Heart right ventricle (tissue), 16 donors: ENCODE measurements at places on chromosomes 3 and 15. TPM values are rescaled to one million over a fixed set of nuclear protein-coding genes. Genes with fewer than 3 reads are reported as not detected.

DNA sequence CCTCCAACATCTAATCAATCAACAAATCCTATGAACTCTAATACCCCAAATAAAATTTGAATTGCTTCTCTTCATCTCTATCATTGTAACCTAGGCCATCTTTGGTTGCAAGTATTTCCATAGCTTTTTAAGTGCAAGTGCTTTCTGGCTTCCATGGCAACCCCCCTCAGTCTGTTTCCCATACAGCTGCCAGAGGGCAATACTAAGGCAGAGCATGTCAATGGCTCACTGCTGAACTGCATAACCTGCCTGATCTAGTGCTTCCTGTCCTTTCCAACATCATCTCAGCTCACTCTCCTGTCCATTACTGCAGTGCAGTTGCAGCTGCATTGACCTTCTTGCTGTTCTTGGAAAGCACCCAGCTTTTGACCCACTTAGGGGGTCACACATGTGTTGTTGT is 198.4 kb downstream of the WNT5A start:
- no peak for DNase-seq

GRCh38 chr15:62624547-62625378 is 417.8 kb upstream of the TPM1 start:
- no peak for DNase-seq

- no peak for DNase-seq
These were observed 45.5 kb upstream of the SUCLG2 start for GRCh38 chr3:67699882-67700281.

GRCh38 chr15:87224404-87224803 is 1032.1 kb downstream of the NTRK3 start:
- no peak for DNase-seq

DNA sequence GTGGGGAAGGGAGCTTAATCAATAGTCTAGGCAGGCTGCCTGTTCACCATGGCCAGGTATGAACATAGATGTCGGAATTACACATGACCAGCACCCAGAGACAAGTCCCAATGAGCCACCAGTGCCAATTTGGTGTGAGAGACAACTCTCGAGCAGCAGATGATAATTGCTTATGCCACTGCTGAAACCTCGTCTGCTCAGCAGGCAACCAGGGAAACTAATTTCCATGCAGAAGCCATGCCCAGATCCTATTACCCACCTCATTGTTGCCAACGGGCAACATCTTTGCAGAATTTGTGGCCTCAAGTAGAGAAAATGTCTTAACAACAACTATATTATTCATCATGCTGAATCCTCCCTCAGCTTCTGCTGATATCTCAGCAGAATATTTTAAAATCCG is 84.9 kb downstream of the CGGBP1 start:
- no peak for DNase-seq

DNA sequence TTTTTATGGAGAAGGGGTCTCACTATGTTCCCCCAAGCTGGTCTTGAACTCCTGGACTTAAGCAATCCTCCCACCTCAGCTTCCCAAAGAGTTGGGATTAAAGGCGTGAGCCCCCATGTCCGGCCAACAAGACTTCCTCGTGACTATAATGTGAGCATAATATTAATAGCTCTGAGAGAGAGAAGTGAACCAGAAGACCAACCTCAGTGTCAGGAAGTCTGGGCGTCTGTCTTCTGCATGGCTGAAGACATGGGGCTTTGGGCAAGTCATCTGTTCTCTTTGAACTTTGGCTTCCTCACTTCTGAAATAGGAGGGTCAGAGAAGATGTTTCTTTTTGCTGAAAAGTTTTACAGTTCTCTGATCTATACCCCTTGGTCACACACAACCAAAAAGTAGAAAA is 92.1 kb downstream of the SLC49A4 start:
- DNase-seq = no peak

- DNase-seq = no peak
These were observed 45.8 kb upstream of the FSIP1 start for GRCh38 chr15:39828374-39828931.

DNA sequence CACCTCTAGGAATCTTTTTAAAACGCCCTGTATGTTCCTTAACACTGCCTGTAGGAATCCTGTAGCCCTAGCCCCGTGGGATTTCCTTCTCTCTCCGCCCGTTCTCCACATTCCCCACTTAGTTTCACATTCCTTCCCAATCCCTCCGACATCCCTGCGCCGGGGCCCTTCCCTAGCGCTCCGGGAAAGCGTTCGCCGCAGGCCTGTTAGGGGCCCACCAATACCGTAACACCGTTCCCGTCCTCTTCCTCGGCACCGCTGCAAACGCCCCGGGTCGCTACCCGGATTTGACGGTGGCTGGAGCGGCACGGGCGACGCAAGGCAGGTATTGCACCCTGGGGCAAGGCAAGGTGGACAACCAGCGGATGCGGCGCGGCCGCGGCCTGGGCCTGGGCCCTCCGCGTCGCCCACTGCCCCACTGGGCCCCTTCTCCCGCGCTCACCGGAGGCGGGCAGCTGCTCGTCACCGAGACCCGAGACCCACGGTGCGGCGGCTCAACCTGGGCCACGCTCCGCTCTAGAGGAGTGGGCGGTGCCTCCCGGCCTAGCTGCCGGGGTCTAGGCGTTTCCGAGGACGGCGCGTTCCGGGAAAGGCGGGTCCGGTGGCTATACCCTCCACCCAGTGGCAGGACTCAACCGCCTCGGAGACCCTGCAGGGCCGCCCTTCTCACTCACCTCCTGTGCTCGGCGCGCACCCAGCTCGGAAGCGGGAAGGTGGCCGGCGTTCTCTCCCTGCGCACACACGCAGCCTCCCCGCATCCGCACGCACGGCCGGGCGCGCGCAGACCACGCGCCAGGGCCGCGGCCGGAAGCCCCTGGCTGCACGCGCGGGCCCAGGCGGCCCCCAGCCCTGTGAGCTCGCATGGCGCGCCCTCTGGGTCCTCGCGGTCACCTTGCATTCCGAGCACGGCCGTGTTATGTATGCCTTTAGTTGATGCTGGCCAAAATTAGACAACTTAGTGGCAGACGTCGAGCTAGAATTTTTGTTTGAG is at the start of gene B3GALNT1:
Gene B3GALNT1 (minus strand): TSS at position 789 of the 991 bp plus-strand sequence. CDS start 18,595 bp downstream, outside the sequence.
- DNase-seq = peak; percentile 67

GRCh38 chr15:31495281-31495680 is 168.6 kb downstream of the KLF13 start:
- DNase-seq = no peak

Gene KBTBD13
- total RNA-seq = 4.3 TPM

GRCh38 chr15:78766041-78766440 is 45.2 kb downstream of the ADAMTS7 start:
- no peak for DNase-seq

Gene VIPR1
- 0.76 TPM for total RNA-seq

GRCh38 chr3:183592821-183593220 is 37.3 kb upstream of the KLHL6 start:
- DNase-seq = no peak

DNA sequence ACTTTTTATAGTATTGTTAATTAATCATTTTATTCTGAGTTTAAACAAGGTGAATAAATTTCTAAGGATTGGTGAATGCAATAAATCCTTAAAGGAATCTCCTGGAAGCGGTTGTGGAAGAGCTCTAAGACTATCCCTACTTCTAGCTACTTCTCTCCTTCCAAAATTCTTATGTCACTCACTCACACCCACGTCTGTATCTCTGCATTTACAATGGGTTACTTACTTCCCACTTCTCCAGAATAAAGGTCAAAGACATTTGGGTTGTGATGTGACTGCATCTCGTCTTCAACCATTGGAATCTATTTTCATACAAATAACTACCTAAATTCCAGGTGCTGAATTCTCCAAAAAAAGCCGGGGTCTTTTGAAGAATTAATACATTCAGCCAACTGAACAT is 234.2 kb upstream of the MDFIC2 start:
- DNase-seq = no peak

Gene SLC38A3
- 10.1 TPM for total RNA-seq

DNA sequence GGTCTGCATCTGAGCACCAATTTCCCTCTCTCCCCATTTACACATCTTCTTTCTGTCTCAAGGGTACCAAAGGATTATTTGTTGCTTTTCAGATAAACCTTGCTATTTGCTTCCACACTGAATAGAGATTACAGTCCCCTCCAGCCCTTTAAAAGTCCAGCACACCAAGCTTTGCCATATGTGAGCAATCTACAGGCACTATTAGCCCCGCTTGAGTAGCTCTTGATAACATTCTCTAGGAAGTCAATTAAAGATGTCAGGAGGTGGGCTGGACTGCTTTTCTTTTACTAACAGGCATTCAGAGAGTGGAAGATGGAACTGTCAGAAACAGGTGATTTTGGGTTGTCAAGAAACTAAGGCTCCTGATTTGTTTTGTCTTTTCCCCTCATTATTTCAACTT is 417.0 kb downstream of the ROBO2 start:
- DNase-seq = no peak

DNA sequence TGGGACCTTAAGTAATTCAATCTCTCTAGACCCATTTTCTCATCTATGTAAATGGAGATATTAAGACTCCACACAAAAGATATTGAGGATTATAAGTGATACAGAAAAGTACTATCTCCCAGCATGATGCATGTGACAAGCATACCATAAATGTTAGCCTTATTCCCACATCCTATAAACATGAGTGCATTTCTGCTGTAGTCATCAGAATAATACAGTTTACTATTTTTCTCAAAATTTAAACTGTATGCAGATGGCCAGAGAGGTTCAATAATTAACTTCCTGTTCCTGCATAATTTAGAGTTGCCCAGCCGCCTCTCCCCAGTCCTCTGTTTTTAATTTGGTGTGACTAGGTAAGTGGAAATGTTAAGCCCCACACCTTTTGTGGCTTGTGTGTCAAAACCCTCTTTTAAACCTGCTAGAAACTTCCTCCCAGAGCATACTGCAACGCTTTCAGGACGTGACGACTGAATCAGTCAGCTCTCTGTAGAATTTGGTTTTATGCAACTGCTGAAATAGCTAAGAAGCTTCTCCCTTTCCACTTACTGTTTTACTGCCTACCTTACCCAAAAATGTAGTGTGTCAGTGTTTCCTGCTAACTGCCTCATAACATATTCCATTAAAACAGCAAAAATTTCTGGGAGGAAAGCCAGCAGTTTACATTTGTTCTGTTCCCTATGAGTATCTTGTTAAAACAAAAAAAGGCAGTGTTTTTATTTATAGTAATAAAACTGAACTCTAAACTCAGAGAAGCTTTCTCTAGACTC is 1037.9 kb downstream of the EPHA3 start:
- no peak for DNase-seq

Gene PP2D1
- total RNA-seq = not detected

- no peak for DNase-seq
These were observed 21.8 kb upstream of the KLHL6 start for GRCh38 chr3:183577346-183577745.

DNA sequence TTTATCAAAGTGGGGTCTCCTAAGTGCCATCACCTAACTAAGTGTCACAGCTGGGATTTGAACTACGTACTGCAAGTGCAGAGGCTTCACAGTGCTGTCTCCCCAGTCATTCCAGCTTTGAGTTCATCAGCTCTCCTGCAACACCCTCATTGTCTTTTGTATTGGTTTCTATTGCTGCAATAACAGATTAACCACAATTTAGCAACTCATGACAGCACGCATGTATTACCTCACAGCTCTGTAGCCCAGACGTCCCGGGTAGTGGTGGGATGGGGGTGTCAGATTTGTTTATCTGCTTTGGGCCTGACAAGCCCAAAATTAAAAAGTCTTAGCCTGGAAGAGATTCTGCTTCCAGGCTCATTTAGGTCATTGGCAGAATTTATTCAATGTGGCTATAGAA is 220.5 kb upstream of the LRRN1 start:
- DNase-seq = no peak
